ENCODE measurements at places on chromosomes 1 and 21.

DNA sequence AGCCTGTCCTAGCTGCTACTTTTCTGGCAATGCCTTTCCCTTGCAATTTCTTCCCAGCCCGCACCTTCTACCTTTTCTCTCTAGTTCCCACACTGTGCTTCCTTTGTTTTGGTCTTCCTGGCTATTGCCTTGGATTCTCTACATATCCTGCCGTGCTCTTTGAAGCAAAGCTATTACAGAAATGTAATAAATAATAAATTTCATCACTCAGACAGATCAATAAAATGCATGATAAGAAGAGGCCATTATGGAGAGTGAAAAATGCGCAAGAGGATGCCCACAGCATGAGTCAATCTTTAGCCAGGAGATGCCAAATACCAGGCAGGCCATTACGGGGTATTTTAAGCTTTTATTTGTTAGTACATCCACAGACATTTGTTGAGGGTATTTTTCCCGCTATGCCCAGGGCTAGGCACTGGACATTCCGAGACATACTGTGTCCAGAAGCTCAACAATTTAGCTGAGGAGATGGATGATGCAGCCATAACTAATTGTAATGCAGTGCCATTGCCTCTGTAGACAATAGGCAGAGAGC is 163.6 kb downstream of the ST6GALNAC3 start:
- no peak for DNase-seq

GRCh38 chr1:51728611-51729155 is 111.8 kb downstream of the OSBPL9 start:
- DNase-seq: no peak

- no peak for DNase-seq
Measured at GRCh38 chr1:16975838-16976237, 4.6 kb downstream of the MFAP2 start.

DNA sequence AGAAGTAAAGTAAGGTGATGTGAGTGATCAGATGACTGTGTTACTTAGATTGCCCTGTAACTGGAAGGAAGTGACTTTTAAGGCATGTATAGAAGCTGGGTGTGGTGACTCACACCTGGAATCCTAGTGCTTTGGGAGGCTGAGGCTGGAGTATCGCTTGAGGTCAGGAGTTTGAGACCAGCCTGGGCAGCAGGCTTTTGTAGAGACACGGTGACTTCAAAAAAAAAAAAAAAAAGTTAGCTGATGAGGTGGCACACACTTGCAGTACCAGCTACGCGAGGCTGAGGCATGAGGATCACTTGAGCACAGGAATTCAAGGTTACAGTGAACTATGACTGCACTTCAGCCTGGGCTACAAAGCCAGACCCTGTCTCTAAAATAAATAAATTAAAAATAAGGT is 2.3 kb upstream of the USP16 start:
- no peak for DNase-seq

GRCh38 chr21:33055991-33056390 is 13.9 kb upstream of the OLIG1 start:
- peak; percentile 15 for DNase-seq

- no peak for DNase-seq
Measured at GRCh38 chr1:41005876-41006275, 15.6 kb downstream of the SLFNL1 start.

- no peak for DNase-seq
Measured at GRCh38 chr1:12519693-12520364, 98.2 kb downstream of the DHRS3 start.

- no peak for DNase-seq
Measured at GRCh38 chr1:27574871-27575831, 28.8 kb downstream of the AHDC1 start.

DNA sequence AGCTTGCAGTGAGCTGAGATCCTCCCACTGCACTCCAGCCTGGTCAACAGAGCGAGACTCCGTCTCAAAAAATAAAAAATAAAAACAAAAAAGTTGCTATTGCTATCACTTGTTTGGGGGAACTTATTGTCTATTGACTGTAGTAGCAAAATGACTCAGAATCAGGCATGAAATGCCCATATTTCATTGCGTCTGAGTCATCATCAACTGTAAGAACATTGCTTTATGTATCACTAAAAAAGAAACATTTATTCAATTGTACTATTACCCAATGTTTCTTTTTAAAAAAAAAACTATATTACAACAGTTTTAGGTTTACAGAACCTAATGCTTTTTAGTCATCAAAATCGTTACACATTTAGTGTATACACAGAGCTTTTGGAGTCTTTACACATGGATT is 91.0 kb upstream of the FMN2 start:
- peak; percentile 50 for DNase-seq

- DNase-seq: no peak
Measured at GRCh38 chr1:44266400-44267344, 53.4 kb downstream of the DMAP1 start.

DNA sequence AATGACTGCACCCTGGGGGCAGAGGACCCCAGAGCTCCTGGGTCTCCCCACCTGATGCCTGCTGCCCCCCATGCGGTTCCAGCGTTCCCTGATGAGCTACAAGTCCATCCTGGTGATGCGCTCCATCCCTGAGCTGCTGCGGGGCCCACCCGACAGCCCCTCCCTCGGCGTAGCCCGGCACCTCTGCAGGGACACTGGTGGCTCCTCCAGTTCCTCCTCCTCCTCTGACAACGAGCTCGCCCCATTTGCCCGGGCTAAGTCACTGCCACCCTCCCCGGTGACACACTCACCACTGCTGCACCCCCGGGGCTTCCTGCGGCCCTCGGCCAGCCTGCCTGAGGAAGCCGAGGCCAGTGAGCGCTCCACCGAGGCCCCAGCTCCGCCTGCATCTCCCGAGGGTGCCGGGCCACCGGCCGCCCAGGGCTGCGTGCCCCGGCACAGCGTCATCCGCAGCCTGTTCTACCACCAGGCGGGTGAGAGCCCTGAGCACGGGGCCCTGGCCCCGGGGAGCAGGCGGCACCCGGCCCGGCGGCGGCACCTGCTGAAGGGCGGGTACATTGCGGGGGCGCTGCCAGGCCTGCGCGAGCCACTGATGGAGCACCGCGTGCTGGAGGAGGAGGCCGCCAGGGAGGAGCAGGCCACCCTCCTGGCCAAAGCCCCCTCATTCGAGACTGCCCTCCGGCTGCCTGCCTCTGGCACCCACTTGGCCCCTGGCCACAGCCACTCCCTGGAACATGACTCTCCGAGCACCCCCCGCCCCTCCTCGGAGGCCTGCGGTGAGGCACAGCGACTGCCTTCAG is 35.5 kb downstream of the TRIM11 start:
- no peak for DNase-seq

DNA sequence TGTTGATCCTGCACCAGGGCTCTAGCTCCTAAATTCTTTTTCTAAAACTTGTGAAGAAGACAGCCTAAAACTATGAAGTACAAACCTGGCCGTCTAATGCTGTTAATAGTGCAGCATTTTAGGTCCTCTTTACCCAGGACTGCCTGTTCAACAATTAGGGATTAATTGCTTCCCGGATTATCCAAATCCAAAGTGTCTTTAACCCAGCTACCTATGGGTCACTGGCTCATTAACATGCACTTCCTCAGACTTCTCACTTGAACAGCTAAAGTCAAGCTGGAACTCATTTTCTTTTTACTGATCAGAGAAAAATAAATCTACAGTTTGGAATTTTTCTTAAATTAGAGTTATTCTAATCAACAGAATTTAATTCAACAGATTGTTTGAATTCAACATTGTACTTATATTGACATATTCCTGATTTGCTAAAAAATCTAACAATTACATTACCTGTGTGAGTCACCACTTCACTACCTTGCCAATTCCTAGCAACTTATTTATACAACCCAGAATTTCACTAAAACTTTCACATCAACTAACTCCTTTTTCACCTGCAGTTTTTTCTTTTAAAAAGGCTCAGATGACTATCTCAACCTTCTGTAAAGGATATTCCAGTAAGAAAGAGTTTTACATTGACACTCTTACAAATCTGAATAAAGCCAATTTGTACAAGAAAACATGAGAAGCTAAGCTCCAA is 3.3 kb downstream of the HNRNPU start:
- no peak for DNase-seq

- DNase-seq: no peak
Measured at GRCh38 chr1:70475023-70475422, 64.0 kb downstream of the CTH start.

- DNase-seq: no peak
Measured at GRCh38 chr1:196144588-196144987, 463.7 kb downstream of the KCNT2 start.
